Thoracic aorta (tissue), 2 donors: ENCODE measurements at places on chromosomes 5 and 9. TPM values are rescaled to one million over a fixed set of nuclear protein-coding genes. Genes with fewer than 3 reads are reported as not detected.
A peak's percentile ranks its signal among the peaks of the same experiment; 100 is the strongest.

Gene SAXO1
- 1.8 TPM for total RNA-seq

Gene CDH9
- not detected for total RNA-seq

Gene TNFSF8
- total RNA-seq, result 4.1 TPM

Gene TERT
- not detected for total RNA-seq

GRCh38 chr5:51890435-51891116, 507.3 kb downstream of the ISL1 start:
- DNase-seq, result no peak

GRCh38 chr9:113454914-113455761, 8.4 kb upstream of the RGS3 start:
- DNase-seq, result peak; percentile 38

DNA sequence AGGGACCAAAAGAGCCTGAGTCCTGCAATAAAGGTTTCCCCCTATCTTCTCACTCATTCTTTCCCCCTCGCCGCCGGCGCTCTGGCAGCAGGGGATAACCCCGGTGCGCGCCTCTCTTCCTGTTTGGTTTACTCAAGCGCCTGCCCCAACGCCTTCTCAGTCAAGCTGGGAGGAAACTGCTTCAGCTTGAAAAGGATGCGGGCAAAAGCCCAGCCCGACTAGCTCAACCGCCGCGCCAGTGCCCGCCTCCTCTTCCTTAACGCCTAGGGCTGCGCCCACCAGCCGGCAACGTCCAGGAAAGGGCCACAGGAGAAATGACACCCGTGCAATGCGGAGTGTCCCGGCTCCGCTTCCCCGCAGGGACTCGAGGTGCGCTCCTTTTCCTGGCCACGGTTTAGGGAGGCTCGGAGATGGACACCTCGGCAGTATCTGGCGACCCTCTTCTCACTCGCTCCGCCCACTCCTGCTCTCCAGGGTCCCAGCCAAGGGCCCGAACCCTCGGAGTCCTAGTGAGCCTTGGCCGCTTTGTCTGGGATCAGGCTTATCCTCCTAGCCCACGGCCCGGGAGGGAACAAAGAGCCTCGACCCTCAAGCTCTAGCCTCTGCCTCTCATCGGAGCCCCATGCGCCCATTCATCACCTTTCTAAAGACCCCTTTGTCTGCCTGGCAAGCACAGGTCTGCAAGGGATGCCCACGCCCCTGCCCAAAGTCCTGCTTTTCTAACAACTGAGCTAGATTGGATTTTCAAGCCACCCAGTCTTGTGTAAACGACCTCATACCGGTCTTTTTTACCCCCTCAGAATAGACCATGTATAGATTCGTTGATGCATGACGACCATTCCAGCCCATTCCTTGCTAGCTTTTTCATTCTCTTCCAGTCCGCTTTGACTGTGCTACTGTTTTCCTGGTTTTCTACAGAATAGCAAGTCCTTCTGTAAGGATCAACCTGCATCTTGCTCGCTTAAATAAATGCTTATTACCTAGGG, 2.0 kb downstream of the ST8SIA4 start:
- DNase-seq, result no peak

GRCh38 chr5:71957292-71957898, 149.9 kb upstream of the MAP1B start:
- DNase-seq, result no peak

DNA sequence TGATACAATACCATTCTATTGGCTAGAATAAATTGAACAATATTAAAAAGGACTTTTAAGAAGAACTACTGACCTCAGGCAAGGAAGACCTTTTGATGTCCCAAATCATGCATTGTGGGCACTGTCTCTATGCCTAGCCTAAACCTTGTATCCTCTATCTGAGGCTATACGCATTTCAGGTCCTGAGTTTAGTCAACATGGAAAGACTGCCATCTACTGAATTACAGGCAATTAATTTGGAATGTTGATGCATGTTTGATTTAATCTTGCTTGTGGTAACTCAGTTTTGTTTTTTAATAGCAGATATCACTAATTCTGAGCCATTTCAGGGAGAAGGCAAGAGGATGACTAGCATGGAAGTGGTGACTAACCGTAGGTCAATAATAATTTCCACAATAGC, 585.3 kb upstream of the CCNG1 start:
- no peak for DNase-seq

DNA sequence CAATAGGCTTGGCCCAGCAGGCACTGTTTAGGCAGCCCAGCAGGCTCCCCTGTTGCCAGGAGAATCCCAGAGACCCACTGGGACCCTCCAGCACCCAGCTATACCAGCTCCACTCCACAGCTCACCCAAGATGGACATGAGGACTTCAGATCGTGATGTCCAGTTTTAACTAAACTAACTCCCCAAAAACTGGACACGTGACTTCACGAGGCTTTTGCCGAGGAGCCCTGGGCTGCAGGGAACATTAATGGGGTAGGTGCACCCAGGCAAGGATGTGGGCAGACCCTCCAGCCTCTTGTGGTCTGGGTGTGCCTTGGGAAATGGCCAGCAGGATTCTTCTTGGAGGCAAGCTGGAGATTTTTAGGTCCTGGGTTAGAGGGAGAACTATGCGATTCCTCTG, 8.9 kb upstream of the NKD2 start:
- no peak for DNase-seq

GRCh38 chr5:172678902-172679301, 37.8 kb downstream of the NEURL1B start:
- no peak for DNase-seq

DNA sequence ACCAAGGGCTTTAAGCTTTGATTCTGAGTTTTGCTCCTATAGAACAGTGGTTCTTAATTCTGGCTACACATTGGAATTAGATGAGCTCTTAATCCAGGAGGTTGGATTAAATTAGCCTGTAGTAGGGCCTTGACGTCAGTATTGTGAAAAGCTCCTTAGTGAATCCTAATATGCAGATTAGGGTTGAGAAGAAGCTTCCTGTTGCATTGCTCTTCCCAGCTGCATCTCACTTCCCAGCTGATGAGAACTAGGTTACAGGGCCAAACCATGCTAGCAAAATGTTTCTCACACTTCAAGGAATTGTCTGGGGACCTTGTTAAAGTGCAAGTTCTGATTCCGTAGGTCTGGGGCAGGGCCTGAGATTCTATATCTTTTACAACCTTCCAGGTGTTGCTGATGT, 300.0 kb downstream of the ZSWIM6 start:
- DNase-seq, result no peak

DNA sequence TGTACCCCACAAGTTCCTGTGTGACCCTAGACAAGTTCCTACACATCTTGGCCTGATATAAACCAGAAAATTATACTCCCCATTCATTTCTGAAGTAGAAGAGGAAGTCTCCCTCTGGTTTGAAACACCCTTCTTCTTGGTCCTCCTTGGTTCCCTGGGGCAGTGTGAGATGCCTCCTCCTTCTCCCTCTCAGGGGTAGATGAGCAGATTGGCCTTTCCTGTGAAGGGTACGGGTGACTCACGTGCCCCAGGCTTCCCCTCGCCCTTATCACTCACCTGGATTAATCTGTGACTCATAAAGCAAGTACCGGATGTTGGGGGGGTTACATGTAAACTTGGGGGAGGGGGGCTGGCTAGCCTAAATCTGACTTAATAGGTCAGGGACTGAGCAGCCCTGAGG, 11.1 kb upstream of the AQP3 start:
- DNase-seq, result no peak

DNA sequence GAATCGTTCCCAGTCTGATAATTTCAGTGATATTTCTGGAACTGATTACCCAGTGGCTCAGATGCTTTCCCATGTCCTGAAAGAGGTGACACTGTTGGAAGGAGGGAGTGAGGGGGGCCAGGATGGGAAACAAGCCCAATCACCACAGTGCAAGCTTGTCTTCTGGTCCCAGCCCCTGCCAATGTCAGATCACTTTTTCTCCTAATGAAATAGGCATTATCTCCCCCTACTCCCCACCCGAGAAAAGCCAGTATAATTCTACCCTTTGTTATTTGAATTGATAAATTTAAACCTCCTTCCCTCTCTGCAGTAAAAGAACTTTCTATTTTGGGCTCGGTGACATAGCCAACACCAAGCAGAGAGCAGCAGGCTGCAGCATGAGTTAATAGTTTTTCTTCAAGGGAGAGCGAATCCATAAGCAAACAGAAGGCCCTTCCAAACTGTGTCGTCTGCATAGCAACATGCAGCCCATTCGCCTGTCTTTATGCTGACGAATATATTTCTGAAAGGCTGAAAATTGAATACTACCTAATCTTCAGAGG, 14.6 kb upstream of the PPP2CA start:
- no peak for DNase-seq

- no peak for DNase-seq
Observed at GRCh38 chr9:7367726-7368125, 431.9 kb downstream of the DMAC1 start.
